ENCODE measurements at places on chromosomes 1 and 21.

DNA sequence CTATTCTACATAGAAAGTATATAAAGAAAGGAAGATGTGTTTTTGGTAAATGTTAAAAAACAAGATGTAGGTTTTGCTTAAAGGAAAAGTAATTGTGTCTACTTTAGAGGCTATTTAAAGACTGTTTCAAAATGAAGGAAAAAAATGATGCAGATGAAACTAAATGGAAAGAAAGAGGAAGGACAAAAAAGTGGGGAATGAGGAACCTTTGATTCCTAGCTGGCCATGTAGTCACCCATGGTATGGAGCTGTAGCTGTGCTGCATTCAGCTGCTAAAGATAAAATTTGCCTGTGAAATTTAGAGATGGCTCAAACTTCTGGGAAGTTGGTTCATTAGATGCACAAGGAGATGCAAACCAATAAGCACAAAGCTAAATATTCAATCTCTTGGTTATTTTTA is 86.8 kb upstream of the SERBP1 start:
- no peak for DNase-seq

GRCh38 chr1:239987103-239987745 is 104.5 kb upstream of the FMN2 start:
- DNase-seq, result no peak

DNA sequence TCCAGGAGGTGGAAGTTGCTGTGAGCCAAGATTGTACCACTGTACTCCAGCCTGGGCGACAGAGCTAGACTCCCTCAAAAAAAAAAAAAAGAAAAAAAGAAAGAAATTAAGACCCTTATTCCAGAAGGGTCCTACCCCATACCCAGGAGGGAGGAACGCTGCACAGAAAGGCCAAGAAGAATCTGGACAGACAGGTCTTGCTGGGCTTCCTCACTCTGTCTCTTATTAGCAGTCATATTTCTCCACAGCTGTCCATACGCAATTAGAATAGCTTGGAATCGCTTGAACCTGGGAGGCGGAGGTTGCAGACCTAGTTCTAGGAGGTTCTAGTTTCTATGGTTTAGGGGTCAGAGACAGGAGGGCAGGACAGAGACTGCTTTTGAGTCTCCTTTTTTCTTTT is 3.2 kb upstream of the PAQR7 start:
- DNase-seq, result no peak

GRCh38 chr1:213244664-213245091 is 193.6 kb downstream of the RPS6KC1 start:
- no peak for DNase-seq

DNA sequence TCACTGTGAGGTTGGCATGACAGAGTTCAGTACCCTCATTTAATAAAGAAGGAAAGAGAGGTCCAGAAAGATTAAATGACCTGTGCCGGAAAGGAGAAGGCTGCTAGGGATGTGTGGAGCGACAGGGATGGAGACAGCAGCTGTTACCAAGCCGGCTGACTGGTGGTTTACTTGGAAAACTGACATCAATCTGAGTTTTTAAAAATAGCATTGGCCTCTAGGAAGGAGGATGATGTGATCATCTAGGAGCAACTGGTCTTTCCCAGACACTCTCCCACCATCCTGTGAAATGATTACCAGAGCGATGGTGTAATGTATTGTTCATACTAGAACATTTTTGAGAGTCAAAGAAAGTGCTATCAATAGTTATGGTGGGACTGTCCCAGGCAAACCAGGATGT is 154.4 kb downstream of the ZSCAN20 start:
- no peak for DNase-seq

GRCh38 chr1:33260439-33260838 is 4.1 kb downstream of the ZNF362 start:
- DNase-seq, result no peak

- DNase-seq, result no peak
These were observed 87.3 kb upstream of the KAZN start for GRCh38 chr1:14511166-14511680.

GRCh38 chr1:217614200-217614712 is 16.6 kb downstream of the GPATCH2 start:
- no peak for DNase-seq

DNA sequence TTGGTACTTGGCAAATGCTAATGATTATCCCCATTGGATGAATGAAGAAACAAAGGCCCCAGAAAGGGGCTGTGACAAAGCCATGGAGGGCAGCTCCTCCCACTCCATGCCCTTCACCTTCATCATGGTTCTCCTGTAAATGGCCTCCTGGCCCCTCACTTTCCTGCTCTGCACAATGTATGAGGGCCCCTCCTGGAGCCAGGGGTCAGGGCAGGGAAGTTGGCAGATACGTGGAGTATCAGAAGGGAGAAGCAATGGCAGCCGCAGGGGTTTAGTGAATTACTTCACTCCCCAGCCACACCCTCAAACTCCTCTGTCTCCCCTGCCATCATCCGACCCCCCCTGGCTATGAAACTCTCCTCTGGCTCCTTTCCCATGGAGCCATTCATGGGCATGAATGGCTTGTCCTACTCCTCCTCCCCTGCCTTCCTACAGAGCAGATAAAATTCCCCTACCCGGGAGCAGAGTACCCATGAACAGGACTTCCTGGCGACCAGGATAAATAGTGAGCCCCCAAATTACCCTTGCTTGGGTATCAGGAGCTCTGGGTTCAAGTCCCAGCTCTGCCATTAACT is 86.3 kb downstream of the CAMK2N1 start:
- DNase-seq, result no peak

DNA sequence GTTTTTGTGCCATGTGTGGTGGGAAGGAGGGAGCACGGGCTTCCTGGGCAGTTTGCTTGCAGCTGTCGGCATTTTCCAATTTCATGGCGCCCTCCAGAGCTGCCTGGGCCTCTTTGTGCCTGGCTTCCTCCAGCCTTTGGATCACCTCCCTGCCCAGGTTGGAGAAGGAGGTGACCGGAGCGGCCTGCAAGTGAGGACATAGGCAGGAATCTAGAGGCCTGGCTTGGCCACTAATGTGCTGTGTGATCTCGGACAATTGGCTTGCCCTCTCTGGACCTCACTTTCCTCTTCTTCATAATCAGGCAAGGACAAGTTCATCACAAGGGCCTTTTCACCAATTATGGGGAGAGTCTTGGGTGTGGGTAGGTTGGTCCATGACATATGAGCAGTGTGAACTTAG is 245.1 kb downstream of the MATN1 start:
- no peak for DNase-seq

DNA sequence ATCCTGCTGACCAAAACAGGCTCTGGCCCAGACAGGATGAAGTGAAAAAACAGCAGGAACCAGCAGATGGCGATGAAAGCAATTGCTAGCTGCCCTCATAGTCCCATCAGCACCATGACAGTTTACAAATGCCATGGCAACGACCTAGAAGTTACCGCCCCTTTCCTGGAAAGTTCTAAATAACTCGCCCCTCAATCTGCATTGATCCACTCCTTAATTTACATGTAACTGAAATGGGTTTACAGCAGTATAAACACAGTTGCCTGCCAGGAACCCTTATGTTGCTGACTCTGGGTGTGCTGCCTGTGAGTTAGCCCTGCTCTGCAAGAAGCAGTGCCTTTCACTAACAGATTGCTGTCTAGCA is 65.5 kb upstream of the CR1L start:
- no peak for DNase-seq

DNA sequence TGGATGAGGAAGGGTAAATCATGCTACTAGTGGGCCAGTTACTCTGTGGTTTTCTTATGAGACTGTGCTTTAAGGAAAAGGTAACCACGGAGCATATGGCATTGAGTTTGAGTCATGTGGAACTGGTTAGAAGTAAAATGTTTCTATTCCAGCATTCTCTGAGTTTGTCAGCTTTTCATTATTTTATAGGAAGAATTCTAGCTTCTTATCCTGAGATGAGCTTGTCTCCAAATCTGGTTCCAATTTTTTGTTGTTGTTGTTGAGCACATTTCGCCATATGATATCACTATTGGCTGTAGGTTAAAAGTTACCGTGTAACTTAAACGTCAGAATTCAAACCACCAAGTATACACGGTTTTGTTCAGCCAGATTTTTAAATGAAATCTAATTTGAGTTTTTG is 69.9 kb downstream of the ATF6 start:
- DNase-seq, result no peak

- no peak for DNase-seq
These were observed 1.8 kb upstream of the ELAPOR1 start for GRCh38 chr1:109112056-109112651.

- DNase-seq, result no peak
These were observed 2.4 kb upstream of the PROX1 start for GRCh38 chr1:213985209-213986019.

DNA sequence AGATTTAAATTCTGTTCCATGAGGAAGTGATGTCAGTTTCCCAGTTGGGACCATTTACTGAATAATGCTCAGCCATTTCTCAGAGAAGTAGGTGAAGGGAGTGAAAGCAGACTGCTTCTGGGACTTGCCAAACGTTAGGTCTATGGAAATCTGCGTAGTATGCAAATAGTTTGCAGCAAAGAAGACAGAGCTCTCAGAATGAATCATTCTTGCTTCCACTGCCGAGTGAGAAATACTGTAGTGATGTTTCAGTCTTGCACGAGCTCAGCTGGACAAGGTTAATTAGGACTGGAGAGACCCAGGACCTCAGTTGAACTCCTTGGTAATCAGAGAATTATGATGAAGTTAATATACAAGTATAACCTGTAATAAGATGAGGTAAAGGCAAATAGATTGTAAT is 317.7 kb upstream of the DAB1 start:
- DNase-seq, result no peak

- DNase-seq, result no peak
These were observed 10.3 kb downstream of the ZNF687 start for GRCh38 chr1:151292207-151293030.
